ENCODE measurements at places on chromosomes 3 and 15. TPM values are rescaled to one million over a fixed set of nuclear protein-coding genes. Genes with fewer than 3 reads are reported as not detected.

GRCh38 chr15:101068961-101069653 lies 149.9 kb downstream of the LRRK1 start:
- DNase-seq, result no peak

DNA sequence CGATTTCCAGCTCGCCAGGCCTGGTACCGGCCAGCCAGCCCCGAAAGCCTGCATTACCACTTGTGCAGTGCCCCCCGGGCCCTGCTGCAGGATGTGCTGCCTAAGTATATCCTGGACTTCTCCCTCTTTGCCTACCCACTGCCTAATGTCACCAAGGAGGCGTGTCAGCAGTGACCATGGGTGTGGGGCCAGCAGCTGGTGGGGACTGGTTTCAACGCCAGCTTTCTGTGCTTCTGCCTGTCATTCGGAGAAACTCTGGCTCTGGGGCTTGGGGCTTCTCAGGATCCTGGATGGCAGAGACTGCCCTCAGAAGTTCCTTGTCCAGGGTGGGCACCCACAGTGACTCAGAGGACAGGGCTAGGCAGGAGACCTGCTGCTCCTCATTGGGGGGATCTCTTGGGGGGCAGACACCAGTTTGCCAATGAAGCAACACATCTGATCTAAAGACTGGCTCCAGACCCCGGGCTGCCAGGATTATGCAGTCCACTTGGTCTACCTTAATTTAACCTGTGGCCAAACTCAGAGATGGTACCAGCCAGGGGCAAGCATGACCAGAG lies 1.5 kb downstream of the CHST14 start:
- DNase-seq, result no peak

The COL7A1 gene
- 6.4 TPM for polyA plus RNA-seq

The GOLGA8T gene
- not detected for polyA plus RNA-seq

The CCDC39 gene
- polyA plus RNA-seq, result 2.7 TPM

The GPR149 gene
- 0.10 TPM for polyA plus RNA-seq

The KCNH8 gene
- polyA plus RNA-seq, result 0.10 TPM

- DNase-seq, result no peak
Measured at GRCh38 chr3:189638276-189639031, 7.3 kb downstream of the TP63 start.

GRCh38 chr3:42736531-42736930 lies 33.9 kb upstream of the HHATL start:
- DNase-seq, result no peak

- no peak for DNase-seq
Measured at GRCh38 chr15:61364871-61365270, 135.8 kb upstream of the RORA start.

The DUOX1 gene
- polyA plus RNA-seq, result 2.9 TPM

- DNase-seq, result peak; percentile 58
Measured at GRCh38 chr3:73556520-73557372, 68.0 kb downstream of the PDZRN3 start.

The MYO1E gene
- 32.9 TPM for polyA plus RNA-seq

- no peak for DNase-seq
Measured at GRCh38 chr15:85771781-85772445, 22.8 kb downstream of the KLHL25 start.

DNA sequence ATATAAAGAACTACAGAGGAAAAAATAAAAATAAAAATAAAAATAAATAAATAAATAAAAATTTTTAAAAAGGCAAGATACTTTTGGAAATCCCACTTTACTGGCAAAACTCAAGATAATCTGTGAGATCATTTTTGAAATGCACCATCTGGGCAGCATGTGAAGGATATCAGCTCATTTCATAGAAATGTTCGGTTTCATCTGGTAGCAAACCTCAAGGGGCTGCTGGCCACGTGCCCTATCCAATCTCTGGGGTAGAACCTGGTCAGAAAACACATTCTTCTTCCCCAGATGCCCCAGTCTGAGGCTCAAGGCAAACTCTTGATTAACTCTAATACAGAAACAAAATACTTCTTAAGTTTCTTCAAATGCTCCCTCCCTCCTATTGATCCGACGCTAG lies 166.0 kb downstream of the FMN1 start:
- no peak for DNase-seq

GRCh38 chr3:111769992-111770352 lies 89.1 kb upstream of the PHLDB2 start:
- no peak for DNase-seq

GRCh38 chr15:52150871-52151270 lies 38.3 kb upstream of the BCL2L10 start:
- no peak for DNase-seq

The WNT7A gene
- polyA plus RNA-seq, result not detected

DNA sequence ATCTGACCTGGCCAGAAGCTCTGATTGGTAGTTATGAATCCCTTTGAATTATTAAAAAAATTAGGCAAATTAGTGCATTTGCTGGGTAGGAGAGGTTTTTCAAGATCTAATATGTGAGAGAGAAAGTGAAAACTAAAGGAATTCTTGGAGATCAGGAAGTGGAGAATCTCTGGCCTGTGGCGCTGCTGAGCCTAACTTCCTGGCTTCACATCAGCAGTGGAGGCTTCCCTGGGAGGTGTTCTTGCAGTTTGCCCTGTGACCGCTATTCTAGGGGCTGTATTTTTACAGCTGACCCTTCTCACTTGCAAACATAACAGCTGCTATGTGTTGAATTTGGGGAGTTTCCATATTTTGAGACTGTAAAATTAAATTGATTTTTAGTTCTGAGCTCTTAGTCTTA lies 166.4 kb downstream of the ATG7 start:
- DNase-seq, result no peak

DNA sequence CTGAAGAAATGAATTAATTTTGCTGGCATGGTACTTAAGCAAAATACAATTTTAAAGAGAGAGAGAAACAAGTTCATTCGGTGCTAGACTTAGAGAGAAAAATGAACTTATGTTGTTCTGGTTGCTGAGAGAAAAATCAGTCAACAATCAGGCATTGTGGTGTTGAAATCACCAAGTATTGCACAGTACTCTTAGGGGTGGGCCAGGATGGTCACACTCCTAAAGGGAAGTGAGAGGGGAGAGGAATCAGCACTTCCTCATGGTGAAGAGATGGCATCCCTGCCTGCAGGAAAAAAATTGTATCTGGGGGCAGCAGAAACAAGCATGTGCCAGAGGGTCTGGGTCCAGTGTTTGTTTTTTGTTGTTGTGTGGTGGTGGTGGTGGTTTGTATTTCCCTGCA lies 7.0 kb upstream of the DMXL2 start:
- DNase-seq, result no peak

DNA sequence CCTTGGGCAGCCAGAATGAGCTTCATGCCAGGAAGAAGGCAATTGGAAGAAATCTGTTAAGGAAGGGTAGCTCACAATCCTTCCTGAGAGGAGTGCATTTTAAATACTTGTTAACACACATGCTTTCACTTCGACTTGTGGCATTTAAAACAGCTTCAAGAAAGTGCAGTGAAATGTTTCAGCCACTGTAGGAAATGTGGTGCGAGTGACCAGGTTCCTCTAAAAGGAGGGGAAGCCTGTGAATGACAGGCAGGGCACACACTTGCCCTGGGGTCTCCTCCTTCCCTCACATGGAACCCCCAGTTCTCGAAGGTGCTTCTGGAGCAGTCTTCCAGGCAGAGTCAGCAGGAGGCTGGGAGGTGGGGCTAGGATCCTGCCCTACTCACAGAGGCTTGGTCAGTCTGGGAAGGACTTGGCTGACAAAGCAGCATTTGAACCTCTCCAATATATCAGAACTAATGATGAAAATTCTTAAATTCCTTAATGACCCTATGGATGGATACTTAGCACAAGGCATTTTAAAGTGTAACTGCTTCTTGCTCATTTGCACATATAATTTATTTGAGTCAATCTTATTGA lies 358.6 kb downstream of the CHST2 start:
- no peak for DNase-seq

DNA sequence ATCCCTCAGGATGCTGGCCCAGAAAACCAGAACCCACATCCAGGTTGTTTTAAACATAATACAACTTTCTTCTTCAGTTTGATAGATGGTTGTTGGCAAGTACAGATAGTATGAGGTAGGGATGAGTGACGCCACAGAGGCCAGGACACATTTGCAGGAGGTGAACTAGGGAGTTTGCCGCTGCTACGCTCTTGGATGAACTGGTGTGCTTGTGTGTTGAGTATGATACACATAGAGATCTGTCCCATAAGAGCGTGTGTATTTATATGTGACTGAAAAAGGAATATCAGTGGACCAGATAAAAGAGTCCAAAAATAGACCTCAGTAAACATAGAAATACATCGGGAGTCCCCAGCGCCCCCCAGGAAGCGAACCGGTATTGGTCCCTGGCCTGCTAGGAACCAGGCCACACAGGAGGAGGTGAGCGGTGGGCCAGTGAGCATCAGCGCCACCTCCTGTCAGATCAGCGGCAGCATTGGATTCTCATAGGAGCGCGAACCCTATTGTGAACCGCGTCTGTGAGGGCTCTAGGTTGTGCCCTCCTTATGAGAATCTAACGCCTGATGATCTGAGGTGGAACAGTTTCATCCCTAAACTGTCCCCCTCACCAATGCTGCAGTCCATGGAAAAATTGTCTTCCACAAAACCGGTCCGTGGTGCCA lies 98.1 kb downstream of the LRRK1 start:
- DNase-seq, result no peak

The CRYGS gene
- polyA plus RNA-seq, result 3.5 TPM

DNA sequence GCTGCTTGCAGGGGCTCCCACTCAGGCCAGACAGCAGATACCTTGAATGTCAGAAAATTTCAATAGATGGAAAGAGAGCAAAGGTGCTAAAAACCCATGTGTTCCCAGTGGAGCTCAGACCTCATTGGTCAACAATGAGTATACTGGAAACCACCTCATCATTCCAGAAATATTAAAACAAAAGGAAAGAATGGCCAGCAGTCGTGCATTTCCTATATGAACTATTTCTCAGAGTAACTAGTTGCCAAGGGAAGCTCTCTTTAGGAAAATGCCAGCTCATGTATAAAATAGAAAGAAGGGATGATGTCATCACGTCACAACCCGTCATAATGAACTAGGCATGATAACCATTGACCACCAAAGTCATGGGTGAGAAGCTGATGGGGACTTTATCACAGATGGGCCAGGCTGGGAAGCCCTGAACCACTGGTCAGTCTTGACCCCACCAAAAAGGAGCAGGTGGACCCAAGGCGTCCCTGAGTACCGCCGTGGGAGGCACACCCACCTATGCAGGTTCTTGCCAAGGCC lies 17.5 kb downstream of the DNAJB8 start:
- no peak for DNase-seq

DNA sequence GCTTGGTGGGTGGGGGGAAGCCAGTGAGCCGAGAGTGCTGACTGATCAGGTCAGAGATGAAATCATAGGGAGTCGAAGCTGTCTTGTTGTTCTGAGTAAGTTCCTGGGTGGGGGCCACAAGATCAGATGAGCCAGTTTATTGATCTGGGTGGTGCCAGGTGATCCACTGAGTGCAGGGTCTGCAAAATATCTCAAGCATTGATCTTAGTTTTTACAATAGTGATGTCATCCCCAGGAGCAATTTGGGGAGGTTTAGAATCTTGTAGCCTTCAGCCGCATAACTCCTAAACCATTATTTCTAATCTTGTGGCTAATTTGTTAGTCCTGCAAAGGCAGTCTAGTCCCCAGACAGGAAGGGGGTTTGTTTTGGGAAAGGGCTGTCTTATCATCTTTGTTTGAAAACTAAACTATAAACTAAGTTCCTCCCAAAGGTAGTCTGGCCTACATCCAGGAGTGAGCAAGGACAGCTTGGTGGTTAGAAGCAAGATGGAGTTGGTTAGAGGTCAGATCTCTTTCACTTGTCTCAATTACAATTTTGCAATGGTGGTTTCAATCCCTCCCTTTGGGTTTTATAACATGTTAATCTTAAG lies 18.7 kb upstream of the MTMR14 start:
- DNase-seq, result no peak

DNA sequence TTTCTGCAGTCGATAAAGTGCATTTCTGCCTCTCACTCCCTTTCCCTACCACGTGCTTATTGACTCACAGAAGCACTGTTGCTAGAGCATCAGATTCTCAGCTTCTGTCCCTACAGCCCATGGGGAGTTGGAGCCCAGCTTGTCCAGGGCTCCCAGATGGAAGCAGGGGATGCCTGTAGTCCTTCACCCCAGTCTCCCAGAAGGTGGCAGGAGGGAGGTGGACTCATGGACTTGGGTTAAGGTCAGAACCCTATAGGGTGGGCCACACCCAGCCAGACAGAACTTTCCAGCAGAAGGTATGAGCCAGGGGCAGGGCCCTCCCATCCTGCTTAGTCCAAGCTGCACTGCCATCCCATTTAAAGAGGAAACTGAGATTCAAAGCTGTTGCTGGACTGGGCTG lies 33.1 kb upstream of the SEMA3F start:
- no peak for DNase-seq

DNA sequence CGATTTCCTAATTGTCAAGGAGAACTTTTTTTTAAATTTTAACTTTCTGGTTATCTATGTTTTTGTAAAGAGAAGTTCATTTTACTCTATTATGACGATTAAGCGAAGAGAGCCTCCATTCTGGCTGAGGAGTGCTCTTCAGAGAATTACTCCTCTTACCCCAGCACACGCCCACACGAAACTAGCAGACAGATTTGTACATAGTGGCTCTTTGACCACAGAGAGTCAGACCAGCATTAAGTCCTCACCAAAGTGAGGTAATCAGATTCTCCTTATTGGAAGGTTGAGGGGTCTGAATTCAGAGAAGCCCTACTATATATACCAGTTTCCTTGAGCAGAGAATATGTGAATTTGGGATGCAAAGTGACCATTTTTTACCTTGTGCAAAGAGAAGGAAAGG lies 204.8 kb upstream of the TSC22D2 start:
- DNase-seq, result no peak

- DNase-seq, result peak; percentile 16
Measured at GRCh38 chr3:41026394-41027177, 172.7 kb upstream of the CTNNB1 start.

The ARHGEF26 gene
- polyA plus RNA-seq, result 10.3 TPM

DNA sequence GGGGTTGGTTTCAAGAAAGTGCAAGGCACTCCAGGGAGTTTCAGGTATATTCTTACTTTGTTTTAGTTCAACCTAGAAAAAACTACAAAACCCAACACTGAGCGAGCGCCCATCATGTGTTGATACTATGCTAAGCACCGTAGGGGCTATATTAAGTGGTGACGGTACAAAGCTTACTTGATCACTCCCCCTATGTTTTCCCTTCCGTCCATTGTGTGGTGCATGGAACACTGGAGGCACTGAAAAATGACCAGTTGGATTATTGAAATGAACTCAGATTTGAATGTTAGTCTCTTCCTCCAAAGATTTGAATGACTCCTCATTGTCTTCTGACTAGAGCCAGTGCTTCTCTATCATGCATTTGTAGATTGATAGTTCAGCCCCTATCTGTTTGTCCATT lies 6.6 kb downstream of the MYZAP start:
- no peak for DNase-seq

GRCh38 chr3:10928407-10928960 lies 64.1 kb upstream of the SLC6A1 start:
- no peak for DNase-seq

The CD86 gene
- polyA plus RNA-seq, result 1.5 TPM

The GOLGA8S gene
- polyA plus RNA-seq, result 0.92 TPM

DNA sequence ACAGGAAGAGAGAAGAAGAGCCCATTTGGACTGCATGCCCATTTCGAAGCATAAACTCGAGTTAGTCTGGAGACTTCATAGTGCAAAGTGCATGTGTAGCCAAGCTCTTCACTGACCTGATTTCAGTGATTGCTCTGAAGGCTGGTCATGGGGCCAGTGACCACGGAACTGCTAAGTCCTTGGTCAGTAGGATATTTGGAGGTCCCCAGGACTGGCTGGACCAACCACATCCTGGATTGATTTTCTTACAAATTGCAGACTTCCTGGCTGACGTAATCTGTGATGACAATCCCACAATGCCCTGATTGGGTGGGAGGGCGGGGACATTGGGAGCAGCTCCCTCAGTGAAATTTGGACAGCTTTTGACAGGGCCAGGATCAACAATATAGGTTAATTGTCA lies 233.4 kb downstream of the CACNA2D3 start:
- DNase-seq, result no peak
